Epithelial cell of proximal tubule (primary cell): ENCODE measurements at places on chromosomes 4 and X. TPM values are rescaled to one million over a fixed set of nuclear protein-coding genes. Genes with fewer than 3 reads are reported as not detected.

- no peak for DNase-seq
Measured at GRCh38 chr4:7539186-7539585, 104.5 kb upstream of the PSAPL1 start.

DNA sequence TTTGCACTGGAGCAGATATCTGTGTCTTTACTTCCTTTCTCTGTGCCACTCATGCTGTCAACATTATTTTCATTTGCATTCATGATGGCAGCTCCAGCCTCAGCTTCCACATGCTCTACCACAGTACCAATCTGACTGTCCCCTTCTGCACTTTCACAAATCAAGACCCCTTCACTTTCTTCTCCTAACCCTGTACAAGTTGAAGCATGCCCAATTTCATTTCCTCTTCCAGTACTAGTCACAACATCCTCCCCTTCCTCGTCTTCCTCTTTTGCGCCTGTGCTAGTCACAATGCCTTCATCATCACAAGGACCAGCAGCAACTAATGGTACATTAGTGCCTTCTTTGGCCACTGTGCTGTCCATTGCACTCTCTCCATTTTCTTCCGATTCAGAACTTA is 26.5 kb downstream of the BOD1L1 start:
- DNase-seq, result no peak

DNA sequence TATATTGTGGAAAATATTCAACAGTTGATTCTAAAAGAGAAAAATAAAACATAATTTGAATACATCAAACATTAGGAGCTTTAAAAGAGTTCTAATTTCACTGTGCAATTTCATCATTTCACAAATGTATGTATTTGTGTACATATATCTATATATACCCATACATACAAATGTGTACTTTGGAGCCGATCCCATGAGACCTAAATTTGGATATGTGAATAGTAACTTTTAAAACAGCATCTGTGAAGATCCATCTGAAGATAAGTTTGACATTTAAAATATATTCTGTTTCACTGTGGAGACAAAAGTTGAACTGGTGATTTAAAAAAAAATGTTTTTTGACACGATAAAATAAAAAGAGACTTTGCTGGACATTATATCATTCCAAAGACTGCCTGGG is 374.0 kb downstream of the TMA16 start:
- no peak for DNase-seq

DNA sequence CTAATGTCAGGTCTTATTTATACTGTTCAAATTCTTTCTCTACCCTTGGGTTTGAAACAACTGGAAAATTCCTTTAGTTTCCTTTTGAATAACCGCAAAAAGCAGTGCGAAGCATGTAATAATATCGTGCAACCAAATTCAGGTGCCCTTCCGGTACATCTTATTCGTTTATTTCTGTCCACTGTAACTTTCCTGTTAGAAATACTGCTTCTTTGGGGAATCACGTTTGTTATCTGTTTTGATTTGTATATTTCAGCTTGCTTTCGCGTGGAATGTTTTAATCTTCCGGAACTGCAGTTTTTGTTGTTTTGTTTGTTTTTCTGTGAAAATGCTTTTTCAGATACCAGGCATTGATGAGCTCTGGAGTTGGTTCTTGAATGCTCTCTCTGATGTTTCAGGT is 85.7 kb upstream of the HPRT1 start:
- no peak for DNase-seq

DNA sequence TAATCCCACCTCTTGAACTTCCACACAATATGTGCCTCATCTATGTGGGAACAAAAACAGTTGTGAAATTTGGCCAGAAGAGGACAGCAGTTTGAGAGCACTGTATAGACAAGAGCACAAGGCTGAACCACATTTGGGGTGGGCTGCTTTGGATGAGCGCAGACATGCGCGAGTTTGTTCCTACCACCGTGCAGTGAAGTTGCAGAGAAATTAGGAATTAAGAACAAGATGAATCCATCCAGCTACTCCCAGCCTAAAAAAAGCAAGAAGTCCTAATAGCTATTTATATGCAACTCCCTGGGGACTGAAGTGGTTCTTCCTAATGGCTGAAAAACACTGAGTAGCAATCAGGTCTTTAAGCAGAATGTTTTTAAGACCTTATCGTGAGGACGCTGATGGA is 1.0 kb downstream of the GAB3 start:
- DNase-seq, result no peak

DNA sequence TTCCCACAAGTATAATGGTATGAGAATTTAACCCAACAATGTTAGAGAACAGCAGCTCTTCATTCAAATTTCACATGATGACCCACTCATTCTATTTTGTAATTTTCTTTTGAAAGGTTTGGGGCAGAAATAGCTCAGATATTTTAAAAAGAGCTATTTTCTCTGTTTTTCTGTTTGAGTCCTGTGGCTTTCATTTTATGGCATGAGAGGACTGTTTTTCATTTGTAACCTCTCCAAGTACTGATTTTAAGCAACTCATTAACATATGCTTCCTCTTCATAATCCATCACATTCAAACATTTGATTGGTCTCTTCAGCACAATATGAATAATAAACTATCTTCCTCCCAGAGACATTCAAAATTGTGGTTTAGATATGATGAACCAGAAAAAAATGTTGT is 129.0 kb upstream of the TEX13A start:
- DNase-seq, result no peak

DNA sequence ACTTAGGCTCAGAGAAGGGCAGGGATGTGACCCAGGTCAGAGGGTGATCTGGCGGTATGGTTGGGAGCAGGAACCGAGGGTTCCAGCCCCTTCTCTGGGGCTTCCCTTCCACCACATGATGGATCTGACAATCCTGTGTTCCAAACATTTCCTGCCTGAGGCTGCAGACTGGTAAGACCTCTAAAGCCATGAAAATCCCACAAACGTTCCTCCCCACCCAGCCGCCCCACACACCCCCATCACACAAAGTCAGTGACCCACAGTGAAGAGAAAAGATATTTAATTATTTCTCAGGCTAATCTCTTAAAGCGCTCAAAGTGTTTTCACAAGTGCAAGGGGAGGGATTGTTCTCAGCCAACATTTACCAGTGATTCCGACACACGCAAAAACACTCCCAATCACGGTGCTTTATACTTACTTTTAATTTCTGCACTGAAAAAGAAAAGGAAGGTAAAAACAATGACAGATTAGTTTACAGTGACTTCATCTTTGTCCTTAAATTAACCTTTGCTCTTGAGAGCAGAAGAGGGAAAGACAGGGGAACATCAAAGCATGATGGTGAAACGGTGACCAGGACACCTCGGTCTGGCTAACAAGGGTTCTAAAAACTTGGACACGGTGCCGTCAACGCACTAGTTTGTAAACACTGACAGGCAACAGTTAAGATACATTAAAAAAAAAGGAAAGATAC is 42.4 kb downstream of the WDR1 start:
- no peak for DNase-seq

The TMEM144 gene
- total RNA-seq, result 2.9 and 3.5 TPM in 2 replicates

The LONRF3 gene
- 2.8 and 6.6 TPM in 2 replicates for total RNA-seq

The C4orf50 gene
- not detected in 2 replicates for total RNA-seq

The MGAT4D gene
- not detected in 2 replicates for total RNA-seq

The IL2 gene
- not detected in 2 replicates for total RNA-seq

The HPSE gene
- total RNA-seq, result 0.69 and 3.8 TPM in 2 replicates

The BANK1 gene
- total RNA-seq, result 0.51 and 1.4 TPM in 2 replicates
